ENCODE measurements at places on chromosomes 6 and 20. TPM values are rescaled to one million over a fixed set of nuclear protein-coding genes. Genes with fewer than 3 reads are reported as not detected.

Gene ZNF334
- 21.4 TPM for total RNA-seq

Gene KCNQ5
- 1.5 TPM for total RNA-seq

Gene C20orf202
- total RNA-seq, result 0.18 TPM

Gene RFX6
- not detected for total RNA-seq

Gene ZNF831
- total RNA-seq, result not detected

Gene CCDC170
- total RNA-seq, result 0.25 TPM

Gene BFSP1
- total RNA-seq, result 3.9 TPM

Gene VSTM2L
- 9.3 TPM for total RNA-seq

Gene SPDEF
- total RNA-seq, result 0.12 TPM

Gene ADGRF4
- total RNA-seq, result not detected

Gene TMEM217
- total RNA-seq, result 0.82 TPM

DNA sequence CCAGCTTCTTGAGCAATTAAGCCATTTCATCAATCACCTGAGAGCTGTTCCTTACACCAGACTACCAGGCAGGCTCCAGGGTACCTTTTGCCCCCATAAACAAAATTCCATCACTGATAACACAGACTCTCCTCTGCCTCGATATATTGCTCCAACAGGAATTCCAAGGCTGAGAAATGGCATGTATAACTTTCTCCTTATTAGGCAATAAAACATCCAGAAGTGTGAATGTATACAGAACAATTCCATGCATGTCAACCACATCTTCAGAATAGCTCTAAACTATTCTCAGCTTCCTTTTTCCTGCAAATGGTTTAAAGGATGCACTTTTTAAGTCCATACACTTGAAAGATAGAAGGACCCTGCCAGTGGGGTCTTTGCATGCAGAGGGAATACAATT, 73.8 kb downstream of the EDN3 start:
- DNase-seq, result no peak

DNA sequence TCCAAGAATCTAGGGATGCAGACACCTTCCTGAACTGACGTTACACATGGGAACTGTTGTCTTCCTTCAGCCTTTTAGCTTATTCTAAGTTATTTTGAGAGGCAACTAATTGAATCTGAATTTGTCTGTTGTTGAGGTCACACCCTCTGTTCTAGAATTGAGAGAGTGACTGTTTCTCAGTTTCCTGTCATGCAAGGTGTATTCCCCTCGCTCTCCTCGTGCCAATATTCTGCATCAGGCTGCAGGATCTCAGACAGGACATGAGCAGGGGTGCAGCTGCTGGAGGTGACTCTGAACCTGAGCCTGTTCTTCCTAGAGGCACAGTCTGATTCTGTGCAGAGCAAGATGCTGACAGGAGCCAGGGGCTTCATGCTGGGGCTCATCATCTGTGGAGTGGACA, 52.5 kb downstream of the HLA-DPB1 start:
- DNase-seq, result no peak

- DNase-seq, result peak; percentile 61
These were observed 1.4 kb upstream of the HIVEP1 start for GRCh38 chr6:12010635-12011275.

GRCh38 chr20:23153696-23154341, 67.7 kb upstream of the CD93 start:
- no peak for DNase-seq

DNA sequence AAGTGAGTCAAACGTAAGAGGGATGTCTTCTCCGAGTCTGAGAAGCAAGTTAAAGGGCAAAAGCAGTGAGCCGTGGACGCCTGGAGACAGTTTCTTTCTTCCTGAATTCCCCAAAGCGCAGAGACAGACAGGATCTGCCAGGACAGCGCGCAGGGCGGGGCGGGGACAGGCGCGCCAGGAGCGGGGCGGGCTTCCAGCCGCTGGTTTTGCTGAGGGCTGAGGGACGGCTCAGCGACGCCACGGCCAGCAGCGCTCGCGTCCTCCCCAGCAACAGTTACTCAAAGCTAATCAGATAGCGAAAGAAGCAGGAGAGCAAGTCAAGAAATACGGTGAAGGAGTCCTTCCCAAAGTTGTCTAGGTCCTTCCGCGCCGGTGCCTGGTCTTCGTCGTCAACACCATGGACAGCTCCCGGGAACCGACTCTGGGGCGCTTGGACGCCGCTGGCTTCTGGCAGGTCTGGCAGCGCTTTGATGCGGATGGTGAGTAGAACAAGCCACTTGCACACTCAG, at the start of gene SCGN:
TSS of gene SCGN (plus strand) at position 209 of the 509 bp plus-strand sequence. CDS start at position 398, 189 bp downstream.
- peak; percentile 77 for DNase-seq

DNA sequence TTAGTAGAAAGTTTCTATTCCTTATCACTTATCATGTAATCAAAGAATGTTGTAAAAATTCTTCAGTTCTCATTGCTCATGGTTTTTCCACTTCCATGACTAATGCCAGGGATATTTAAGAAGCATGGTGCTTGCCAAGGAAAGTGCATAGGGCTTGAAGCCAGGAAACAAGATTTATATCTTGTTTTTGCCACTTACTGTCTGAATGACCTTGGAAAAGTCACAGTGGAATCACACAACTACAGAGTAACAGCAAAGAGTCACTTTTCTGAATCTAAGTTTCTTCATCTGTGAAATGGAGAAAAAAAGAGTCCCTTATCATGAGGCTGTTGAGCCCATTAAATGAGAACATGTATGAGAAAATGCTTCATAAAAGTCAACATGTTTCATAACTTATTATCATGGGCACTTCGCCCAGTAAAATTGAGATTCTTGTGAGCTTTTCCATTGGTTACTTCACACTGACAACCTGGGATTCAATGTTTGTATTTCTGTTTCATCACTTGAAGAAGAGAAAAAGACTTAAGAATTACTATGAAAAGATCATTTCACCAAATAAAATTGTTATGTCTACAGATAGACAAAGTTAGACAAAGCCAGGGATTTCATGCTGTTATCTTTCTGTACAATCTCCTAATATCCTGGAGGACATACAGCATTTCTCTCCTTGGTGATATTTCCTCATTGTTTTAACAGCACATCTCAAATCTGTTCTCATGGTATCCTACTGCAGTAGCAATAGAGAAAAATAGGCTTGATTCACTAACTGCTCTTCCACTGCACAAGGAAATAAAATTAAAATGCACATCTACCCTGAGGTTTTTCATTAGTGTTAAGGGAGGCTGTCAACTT, 7.6 kb upstream of the BMP5 start:
- DNase-seq, result no peak

DNA sequence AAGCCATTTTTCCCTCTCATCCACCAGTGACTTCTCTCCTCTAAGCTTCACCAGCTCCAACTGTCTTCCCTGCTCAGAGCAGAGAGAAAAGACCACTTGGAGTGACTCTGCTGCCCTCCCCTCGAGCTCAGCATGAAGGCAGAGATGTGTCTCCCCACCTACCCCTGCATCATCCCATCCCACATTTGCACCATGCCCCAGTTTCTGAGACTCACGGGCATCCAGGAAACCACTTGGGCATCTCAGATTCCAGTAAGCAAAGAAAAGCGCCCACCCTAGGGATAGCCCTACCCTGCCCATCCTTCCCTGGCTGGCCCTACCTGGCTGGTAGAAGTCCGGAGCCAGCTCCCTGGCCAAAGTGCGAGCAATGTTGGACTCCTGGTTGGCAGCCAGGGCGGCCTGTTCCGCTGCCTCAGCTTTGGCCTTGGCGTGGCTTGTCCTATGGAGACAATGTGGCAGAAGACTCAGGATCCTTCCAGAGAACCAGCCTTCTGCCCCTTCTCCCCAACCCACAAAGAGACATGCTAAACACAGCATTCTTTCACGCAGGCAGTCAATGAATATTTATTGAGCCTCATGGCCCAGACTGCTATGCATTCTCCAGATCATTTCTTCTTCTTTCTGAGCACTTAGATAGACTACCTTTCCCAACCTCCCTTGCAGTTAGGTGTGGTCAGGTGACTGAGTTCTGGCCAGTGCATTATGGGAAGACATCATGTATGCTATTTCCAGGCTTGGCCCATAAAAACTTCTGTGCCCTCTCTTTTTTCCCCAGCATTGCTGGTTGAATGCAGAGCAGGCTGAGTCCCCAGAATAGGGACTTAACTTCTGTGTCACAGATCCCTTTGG, 68.6 kb downstream of the JPH2 start:
- no peak for DNase-seq

DNA sequence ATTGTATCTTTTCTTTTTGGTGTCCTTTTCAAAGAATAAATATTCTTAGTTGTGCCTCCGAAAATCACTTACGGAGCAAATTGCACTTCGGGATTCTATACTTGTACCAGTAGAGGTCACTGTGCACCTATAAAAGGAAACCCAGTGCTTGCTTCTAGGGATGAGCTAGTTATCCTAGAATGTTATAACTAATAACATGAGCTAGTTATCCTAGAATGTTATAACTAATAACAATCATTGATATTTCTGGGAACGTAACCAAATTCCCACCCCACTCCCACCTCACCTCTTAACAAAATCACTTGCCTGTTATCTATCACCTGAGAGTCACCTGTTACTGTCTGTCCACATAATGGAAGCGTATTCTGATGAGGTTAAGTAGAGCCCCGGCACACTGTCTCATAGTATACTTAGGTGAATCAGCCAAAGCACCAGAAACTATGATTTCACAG, 126.9 kb upstream of the TIAM2 start:
- no peak for DNase-seq

DNA sequence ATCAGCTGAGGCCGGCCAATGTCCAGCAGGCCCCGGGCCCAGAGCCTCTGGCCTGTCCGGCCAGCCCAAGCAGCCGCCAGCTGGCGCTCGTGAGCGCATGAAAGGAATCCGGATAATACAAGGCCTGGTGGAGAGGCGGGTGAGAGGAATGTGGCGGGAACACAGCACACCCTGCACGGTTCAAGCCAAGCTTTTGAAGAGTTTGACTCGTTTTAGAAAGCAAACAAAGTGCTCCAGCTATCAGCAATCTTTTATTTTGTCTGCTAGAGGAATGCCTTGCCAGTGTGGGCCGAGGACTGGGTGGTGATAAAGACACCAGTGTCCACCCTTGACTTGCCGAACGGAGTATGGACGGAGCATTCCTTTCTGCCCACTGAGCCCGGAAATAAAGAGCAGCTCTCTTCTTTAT, 9.3 kb upstream of the NEDD9 start:
- peak; percentile 66 for DNase-seq

DNA sequence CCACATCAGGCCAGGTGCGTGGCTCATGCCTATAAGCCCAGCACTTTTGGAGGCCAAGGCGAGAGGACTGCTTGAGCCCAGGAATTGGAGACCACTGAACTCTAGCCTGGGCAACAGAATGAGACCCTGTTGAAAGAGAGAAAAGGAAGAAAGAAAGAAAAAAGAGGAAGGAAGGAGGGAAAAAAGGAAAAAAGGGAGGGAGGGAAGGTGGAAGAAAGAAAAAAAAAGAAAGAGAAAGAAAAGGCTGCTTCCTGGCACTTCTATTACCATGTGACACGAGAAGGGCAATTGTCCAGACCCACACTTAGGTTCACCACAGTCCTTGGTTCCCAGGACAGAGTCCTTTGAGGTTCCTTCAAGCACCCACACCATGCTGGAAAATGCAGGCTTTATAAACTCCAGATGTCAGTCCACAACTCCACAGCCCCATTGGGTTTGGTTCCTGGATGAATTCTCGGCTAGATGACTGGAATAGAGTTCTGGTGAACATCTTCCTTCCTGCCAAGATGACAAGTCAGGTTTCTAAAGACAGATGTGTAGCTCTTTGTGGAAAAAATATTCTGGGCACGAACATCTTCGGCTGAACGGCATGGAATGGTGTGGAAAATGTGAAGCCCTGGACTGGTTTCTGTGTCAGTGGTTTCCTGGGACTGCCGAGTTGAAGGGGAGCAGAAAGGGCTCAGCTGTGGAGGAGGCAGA, 32.5 kb downstream of the NT5E start:
- no peak for DNase-seq

DNA sequence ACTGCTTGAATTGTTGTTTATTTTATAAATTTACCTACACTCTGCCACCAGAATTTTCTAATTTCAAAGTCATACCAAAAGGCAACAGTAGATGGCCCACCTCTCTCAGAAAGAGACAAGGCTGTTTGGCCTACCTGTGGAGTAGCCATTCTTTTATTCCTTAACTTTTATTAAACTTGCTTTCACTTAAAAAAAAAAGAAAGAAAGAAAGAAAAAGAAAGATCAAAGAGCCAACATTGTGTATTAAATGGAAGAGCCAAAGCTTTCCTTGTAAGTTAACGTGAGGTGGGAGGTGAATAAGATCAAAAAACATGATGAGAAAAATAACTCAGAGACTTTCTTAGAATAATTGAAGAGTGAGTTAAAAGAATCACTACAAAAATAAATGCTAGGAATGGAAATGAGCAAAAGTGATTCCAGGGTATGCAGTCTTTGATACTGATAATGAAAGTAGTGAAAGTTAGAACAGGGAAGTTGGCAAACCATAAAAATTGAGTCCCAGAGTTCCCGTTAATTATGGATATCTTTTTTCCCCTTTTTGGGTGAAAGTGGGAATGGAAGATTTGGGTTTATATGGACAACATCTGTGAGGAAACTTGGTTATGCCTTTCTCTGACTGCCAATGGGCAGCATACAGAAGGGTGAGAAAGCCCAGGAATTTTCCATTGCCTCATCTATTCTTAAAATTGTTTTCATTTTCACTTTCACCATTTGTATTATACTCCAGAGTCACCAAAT, 35.9 kb upstream of the MYB start:
- no peak for DNase-seq

- no peak for DNase-seq
These were observed 2.9 kb upstream of the CHRNA4 start for GRCh38 chr20:63363981-63364561.

DNA sequence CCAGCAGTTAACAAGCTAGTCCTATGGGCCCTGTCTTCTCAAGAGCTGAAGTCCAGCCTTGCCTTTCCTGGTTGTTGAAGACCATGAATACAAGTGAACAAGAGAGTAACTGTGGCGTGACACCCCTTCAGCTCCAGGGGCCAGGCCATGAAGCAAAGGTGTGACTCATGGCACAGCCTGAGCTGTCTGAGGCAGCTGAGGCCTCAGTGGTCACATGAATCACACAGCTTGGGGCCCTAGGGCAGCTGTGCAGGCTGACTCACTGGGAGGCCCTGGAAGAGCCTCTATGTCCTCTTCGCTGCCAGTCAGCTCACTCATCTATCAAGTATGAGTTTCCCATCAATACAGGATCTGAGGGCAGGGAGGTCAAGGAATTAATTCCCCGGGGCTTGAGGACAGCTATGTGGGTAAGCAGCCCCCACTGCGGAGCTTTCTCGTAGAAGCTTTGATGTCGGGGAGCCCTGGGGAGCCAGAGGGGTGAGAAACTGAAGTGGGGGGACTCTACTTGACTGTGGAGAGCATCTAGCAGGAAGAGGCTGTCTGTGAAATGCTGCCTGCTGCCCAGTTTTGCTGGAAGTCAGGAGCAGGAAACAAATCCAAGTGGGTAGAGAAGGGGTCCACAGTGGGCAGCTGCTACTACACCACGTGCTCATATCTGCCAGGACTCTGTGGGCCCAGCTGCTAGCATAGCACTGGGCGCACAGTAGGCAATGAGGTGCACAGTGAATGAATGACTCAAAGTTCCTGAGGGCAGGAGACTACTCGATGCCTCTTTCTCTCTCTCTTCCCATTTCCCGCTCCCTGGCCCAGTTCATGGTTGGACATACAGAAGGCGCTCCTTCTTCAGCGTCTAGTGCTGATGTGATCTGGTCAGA, 13.7 kb upstream of the FAM83C start:
- DNase-seq, result no peak
